ENCODE measurements at places on chromosomes 5 and 9.
A peak's percentile ranks its signal among the peaks of the same experiment; 100 is the strongest.

GRCh38 chr9:34891386-34891785, 66.7 kb upstream of the PHF24 start:
- DNase-seq, result no peak

DNA sequence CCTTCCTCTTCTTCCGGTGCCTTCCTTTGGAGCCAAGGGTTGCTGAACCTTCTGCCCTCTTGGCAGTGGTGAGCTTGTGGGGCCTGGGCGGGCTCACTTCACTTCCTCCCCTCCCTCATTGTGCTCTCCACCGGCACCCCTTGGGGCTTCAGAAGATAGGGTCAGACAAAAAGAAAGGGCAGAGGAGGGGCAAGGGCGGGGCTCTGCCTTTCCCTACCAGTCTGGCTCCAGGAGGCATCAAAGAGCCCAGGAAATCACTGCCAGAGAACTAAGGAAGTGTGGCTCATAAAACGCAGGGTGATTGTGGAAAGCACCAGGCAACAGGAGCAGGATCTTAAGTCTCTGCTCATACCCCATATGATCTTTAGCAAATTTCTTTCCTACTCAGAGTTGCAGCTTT, 34.8 kb downstream of the ACOT12 start:
- DNase-seq, result no peak

DNA sequence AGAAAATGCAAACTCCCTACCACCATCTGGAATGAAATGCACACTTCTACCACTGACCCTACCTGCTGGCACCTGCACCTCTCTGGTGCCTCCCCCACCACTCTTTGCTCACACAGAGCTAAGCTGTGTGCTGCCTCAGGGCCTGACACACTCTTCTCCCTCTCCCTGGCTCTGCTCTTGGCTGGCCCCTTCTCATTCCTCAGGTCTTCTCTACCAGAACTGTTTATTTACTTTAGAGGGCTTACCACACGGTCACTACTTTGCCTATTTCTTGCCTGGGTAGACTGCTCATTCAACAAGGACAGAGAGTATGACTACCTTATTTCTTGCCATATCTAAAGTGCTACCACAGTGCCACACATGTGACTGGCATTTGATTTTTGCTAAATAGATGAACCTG, 3.3 kb downstream of the REEP5 start:
- DNase-seq, result no peak

- peak; percentile 8 for DNase-seq
These were observed 735 bp downstream of the ECPAS start for GRCh38 chr9:111483439-111483857.

GRCh38 chr5:36079200-36079781, 12.6 kb upstream of the UGT3A2 start:
- DNase-seq, result no peak

- no peak for DNase-seq
These were observed 43.1 kb upstream of the RXRA start for GRCh38 chr9:134283111-134283515.

- no peak for DNase-seq
These were observed 23.9 kb upstream of the TMC1 start for GRCh38 chr9:72497447-72498046.

Data from stimulated activated CD8-positive, alpha-beta memory T cell treated with anti-CD3 and anti-CD28 coated beads, Interleukin-4, amount 100 ng/mL, for 1 hour (primary cell).